ENCODE measurements at places on chromosomes 13 and 19. TPM values are rescaled to one million over a fixed set of nuclear protein-coding genes. Genes with fewer than 3 reads are reported as not detected.

CYP2F1 gene
- total RNA-seq: not detected

C19orf73 gene
- 0.80 TPM for total RNA-seq

TNNT1 gene
- total RNA-seq: 2.9 TPM

ZNF530 gene
- 3.3 TPM for total RNA-seq

CLIP3 gene
- 4.3 TPM for total RNA-seq

POU4F1 gene
- total RNA-seq: 12.3 TPM

ZNF544 gene
- 54.0 TPM for total RNA-seq
